Hematopoietic multipotent progenitor cell treated with erythropoietin and hydrocortisone succinate and interleukin-3 and kit ligand, for 6 days (in vitro differentiated cells): ENCODE measurements at places on chromosomes 11 and 22.

- no peak for DNase-seq
Observed at GRCh38 chr22:21909871-21910270, 42.4 kb upstream of the MAPK1 start.

GRCh38 chr22:45869340-45869847 lies 107.6 kb downstream of the WNT7B start:
- DNase-seq: no peak

DNA sequence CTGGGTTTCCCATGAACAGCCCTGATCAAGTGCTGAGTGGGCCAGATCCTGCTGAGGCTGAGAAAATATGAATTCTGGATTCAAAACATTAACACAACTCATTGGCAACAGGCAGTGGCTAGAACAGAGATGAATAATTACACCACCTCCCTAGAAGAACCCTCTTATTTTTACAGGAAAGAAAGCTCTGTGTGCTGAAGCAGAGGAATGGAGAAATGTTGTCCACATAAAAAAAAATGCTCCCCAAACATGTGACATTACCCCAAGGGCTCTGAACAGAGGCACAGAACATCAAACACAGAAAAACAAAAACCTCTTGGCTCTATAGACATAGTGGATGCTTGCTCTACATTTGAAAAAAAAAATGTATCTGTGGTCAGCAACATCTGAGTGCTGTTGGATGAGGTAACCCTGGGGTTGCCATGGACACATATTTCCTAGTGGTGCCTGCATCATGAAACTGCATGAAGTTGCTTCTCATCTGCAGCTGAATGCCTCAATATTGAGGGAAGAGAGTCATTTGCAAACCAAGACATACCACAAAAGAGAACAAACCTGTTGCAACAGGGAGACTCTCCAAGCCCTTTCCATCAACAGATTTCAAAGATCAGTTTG lies 98.8 kb downstream of the SNX19 start:
- no peak for DNase-seq

DNA sequence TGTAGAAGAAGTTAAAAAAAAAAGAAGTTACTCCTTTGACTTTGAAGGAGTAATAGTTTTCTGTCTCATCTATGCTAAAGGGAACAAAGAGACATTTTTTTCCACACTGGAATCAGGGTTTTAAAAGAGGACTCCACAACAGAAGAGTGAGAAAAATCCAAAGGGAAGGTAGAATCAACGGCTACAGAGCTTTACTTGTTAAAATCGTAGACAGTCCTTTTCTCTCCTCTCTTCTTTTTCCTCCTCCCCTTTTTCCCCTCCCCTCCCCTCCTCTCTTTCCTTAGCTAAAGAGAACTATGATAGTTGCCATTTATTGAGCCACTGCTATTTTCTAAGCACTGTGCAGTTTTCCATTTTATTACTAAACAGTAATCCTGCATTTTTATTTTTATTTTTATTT lies 29.2 kb downstream of the DDIAS start:
- no peak for DNase-seq

- no peak for DNase-seq
Observed at GRCh38 chr22:38273135-38273826, 471 bp upstream of the TMEM184B start.

DNA sequence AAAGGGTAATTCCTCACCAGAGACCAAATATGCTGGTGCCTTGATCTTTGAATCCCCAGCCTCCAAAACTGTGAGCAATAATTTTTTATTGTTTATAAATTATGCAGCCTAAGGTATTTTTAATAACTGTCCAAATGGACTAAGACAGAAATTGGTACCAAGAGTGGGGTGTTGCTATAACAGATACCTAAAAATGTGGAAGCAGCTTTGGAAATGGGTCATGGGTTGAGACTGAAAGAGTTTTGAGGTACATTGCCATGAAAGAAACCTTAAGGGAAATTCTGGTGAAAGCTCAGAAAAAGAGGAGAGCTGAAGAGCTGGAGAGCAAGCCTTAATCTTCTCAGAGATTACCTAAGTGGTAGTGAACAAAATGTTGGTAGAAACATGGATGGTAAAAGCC lies 378.2 kb downstream of the NXPE2 start:
- DNase-seq: no peak

DNA sequence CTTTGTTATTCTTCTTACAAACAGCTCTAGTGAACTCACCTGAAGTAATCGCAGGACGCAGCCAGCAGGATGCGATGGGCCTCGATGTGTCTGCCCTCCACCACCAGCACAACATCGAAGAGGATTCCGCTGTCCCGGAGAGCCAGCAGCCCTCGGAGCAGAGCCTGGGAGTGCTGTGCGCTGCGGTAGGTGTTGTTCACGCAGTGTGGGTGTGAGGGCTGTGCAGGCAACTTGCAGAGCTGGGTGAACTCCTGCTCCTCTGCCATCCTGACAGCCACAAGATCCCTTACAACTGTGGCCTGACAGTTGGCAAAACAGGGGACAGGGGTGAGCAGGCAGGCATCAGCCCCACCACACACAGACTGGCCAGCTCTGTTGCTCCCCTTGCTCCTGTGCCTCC lies 6.6 kb downstream of the KLHL22 start:
- no peak for DNase-seq

DNA sequence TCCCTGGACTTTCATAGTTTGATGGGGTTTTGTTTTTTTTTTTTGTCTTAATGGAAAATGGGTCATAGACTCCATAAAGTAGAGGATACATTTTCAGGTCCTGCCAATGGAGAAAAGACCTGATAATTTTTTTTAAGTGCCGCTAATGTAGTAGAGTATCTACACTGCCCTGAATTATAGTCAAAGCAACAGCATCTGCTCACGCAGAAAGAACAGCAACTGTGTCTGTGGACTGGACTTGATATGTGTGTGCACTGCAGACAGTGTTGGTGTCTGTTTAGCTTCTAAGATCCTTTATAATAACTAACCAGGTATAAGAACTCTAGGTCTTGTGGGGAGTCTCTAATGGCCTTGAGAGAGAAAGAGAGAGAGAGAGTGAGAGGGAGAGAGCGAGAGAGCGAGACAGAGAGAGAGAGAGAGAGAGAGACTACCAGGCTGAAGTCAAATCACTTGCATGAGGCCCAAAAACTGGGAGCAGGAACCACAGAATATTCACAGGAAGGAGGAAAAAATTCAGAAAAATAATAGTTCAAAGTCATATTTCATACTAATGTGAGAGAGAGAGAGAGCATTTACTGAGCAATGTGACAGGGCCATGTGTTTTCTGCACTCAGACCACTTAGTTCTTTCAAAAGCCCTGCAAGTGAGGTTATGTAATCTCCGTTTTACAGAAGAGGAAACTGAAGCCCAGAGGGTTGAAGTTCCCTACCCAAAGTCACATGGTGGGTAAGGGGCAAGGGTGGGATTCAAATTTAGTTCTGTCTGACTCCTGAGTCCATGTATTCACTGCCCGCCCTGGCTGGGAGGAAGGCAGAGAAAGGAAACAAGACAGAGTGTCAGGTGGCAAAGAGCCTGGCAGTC lies 8.6 kb upstream of the MIAT start:
- peak; percentile 73 for DNase-seq

DNA sequence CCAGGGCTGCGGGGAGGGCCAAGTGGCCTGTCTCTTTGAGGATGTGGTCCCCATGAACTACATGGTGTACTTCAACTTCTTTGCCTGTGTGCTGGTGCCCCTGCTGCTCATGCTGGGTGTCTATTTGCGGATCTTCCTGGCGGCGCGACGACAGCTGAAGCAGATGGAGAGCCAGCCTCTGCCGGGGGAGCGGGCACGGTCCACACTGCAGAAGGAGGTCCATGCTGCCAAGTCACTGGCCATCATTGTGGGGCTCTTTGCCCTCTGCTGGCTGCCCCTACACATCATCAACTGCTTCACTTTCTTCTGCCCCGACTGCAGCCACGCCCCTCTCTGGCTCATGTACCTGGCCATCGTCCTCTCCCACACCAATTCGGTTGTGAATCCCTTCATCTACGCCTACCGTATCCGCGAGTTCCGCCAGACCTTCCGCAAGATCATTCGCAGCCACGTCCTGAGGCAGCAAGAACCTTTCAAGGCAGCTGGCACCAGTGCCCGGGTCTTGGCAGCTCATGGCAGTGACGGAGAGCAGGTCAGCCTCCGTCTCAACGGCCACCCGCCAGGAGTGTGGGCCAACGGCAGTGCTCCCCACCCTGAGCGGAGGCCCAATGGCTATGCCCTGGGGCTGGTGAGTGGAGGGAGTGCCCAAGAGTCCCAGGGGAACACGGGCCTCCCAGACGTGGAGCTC lies 13.5 kb downstream of the ADORA2A start:
- no peak for DNase-seq

DNA sequence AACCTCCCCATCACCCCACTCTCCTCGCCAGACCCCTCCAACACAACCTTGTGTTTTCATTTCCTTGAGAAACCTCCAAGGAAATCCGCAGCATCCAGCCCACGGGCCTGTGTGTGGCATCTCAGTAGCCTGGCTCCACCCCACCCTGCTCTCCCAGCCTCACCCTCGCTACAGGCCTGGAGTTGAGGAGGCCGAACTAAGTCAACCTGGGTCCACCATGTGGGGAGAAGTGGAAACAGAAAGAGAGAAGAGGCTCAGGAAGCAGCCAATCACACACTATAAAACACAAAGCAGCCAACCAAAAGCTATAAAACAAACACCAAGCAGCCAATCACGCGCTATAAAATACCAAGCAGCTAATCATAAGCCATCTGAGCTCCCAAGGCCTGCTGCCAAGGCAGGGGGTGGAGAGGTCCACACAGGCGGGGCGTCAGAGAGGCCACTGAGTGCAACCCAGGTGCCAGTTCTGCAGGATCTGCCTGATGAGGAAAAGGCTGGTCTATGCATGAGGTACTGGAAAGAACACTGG lies 72.0 kb downstream of the MICAL3 start:
- peak; percentile 79 for DNase-seq

- DNase-seq: no peak
Observed at GRCh38 chr11:117356126-117356890, 28.7 kb downstream of the CEP164 start.

DNA sequence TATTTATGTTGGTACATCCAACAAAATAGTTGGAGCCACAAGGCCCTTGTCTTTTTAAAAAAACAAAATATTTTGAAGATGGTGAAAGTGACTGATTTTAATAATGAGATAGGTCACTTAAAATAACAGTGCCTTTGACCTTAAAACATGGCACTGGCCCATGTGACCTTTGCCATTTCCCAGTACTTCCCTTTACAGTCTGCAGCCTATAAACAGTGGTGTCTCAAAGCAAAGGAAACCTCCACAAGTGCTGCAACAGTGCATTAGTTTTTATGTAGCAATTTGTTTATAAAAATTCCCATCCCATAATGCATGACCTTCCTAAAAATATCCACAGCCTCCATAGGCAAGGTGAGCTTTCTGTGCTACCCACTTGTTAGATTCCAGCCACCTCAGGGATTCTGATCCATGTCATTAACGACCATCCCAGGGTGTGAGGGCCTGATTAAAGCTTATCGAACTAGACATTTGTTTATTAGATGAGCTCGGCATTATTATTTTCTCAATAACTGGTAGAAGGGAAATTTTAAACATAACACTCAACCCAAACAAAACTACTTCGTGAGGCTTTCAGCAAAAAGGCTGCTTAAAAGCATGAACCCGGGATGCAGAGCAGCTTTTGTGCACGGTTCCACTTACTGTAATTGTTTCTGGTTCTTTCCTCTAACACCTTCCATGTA lies 28.0 kb upstream of the CRKL start:
- DNase-seq: no peak

- no peak for DNase-seq
Observed at GRCh38 chr11:58165504-58166106, 23.3 kb upstream of the OR9Q2 start.

- no peak for DNase-seq
Observed at GRCh38 chr22:24060375-24060788, 49.3 kb downstream of the CABIN1 start.

DNA sequence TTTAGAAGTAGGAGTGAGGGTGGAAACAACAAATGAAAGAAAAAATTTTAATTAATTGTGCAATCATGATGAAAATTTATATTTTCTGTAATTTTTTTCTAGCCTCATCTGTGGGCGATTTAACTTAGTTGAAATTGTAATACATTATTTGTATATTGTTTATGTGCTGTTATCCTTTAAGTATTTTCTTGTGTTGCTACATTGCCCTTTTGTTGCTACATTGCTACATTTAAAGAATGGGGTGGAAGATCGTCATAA lies 106.2 kb upstream of the OR4B1 start:
- no peak for DNase-seq

- no peak for DNase-seq
Observed at GRCh38 chr22:49582678-49583077, 245.0 kb downstream of the BRD1 start.

DNA sequence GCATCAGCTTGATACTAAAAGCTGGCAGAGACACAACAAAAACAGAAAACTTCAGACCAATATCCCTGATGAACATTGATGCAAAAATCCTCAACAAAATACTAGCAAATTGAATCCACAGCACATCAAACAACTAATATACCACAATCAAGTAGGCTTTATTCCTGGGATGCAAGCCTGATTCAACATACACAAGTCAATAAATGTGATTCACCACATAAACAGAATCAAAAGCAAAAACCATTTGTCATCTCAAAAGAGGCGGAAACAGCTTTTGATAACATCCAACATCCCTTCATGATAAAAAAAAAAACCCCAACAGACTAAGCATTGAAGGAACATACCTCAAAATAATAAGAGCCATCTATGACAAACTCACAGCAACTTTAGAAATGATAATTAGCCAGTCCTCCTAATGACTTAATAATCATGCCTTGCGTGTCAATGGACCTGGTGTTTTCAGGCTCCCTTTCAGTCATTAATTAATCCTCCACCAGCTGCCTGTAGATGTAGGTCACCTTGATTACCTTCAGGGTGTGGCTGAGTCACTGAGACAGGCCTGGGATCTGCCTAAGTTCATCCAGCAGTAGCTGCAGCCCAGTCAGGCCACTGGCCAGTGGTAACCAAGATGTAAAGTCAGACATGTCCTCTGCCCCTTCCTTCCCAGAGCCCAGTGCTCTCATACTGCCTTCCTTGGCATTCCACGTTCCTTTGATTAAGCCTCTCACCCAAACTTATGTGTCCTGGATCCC lies 109.8 kb downstream of the EHF start:
- DNase-seq: no peak

- peak; percentile 27 for DNase-seq
Observed at GRCh38 chr11:76335842-76336241, 45.1 kb downstream of the THAP12 start.

DNA sequence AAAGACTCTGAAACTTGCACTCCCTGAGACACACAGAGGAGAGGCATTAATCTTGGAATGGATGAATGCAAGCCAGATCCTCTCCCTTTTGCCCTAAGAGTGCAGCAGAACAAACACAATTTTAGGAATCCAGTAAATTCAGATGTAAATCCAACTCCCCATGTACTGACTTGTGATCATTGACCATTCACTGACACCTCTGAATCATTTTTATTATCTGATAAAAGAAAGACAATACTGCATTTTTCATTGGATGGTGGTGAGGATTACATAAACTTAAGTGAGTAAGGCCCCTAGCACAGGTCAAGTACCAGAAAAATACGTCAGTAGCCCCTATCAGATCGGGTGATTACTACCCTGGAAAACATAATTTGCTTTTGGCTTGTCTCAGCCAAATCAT lies 782.9 kb upstream of the API5 start:
- DNase-seq: no peak
